ENCODE measurements at places on chromosomes 4 and X.

- no peak for DNase-seq
These were observed 40.9 kb downstream of the WDFY3 start for GRCh38 chr4:84925558-84925957.

- DNase-seq, result no peak
These were observed 97.2 kb upstream of the PDE5A start for GRCh38 chr4:119725688-119726330.

GRCh38 chr4:38279650-38280322, 319.6 kb downstream of the PTTG2 start:
- DNase-seq, result no peak

DNA sequence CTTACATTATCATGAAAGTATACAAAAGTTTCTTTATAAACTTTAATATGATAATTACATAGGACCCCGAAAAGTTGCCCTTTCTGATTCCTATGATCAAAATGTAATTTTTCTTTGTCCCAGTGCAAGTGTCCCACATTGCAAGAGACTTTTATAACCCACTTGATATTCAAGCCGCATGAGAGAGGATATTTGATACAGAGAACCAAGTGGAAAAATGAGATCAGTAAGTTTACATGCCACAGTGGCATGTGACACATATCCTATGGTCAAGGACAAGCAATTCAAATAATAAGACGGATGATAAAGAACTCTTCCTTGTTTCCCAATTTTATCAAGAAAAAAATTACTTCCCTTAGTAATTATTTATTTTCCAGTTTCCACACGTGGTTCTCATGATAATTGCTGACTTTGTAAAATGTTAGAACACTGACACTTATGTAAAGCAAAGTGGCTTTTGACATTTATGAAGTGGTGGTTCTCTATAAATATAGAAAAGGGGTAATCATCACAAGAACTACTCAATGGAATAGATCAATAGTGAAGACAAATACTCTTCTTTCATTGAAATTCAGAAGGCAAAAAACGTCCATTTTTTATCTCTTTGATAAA, 273.7 kb upstream of the NOCT start:
- DNase-seq, result no peak

DNA sequence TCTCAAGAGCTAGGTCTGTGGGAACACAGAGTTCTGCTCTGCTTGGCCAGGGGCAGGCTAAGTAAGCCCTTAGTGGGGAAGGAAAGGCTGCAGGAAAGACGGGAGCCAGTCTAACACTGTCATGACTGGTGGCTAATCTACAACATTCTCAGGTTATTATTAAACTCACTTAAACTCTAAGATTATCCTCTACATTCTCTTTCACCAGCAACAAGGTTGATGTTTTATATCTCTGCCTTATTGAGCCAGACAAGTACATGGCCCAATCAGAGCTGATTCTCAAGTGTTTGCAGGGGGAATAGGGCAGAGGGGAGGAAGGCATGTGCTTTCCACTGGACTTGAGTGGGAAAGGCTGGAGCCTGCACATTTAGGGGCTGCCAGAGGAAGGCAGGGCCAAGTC, 50.9 kb upstream of the FAM241A start:
- no peak for DNase-seq

DNA sequence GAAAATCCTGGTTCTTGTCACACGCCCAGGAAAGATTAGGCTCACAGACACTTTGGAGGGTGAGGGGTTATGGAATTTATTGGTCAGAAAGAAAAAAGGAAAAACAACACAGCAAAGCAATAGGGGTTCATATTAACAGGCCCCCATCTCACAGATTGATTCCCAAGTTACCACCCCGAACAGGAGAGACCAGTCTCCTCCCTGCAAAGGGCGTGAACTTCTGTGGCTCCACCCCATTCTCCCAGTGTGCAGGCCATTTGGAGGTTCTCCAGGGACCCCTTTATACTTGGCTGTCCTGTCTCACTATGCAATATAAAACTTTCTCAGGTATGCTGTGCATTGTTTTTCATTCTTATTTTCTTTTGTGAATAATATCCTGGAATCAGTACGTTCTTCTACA, 7.4 kb downstream of the FGF2 start:
- DNase-seq, result no peak

DNA sequence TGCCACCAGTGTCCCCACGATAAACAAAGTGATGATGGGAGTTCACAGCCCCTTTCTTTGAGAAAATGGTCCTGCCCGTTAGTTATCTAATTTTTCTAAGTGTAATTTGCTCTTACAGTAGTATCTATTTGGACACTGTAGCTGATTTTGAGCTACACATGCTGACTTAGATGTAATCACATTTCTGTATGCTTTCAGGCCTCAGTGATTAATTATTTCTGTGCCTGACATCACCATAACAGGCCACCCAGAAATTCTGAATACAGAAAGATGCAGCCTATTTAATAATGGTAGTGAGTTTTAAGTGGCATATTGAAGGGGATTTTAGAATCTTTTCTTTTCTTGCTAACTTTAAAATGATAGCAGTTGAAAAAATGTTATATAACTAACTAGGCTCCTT, 147.6 kb upstream of the ANXA10 start:
- no peak for DNase-seq
